Activated CD4-positive, alpha-beta T cell treated with anti-CD3 and anti-CD28 coated beads, Interleukin-2, amount 50 U/mL, for 4 hours (primary cell): ENCODE measurements at places on chromosomes 12 and 14.
A peak's percentile ranks its signal among the peaks of the same experiment; 100 is the strongest.

GRCh38 chr14:78535041-78535440, 364.9 kb downstream of the NRXN3 start:
- no peak for DNase-seq

DNA sequence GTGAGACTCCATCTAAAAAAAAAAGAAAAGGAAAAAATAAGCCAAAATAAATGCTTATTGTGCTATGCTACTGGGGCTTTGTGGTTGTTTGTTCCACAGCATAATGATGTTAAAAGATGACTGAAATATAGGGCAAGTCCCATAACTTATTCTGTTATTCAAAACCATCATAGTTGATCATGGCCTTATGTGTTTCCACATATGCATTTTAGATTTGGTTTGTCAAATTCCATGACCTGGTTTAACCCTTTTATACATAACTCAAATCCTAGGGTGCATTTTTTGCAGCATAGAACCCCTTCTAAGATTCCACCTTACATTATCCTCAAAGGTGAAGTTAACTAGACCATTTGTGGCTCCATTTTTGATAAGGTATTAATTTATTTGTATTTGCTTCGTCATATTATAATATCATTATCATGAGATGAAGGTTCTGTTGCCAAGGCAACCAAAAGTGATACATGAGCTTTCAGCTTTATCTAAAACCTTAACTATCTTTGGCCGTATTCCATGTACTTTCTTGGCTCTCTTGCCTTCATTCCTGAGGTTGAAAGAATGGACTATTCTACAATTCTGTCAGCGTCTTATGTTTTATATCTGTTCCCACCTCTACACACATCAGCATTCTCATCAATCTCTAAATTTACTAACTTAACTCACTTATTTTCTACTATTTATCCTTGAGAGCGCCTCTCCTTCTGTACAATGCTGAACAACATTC, 138.7 kb upstream of the DYRK2 start:
- DNase-seq = no peak

- DNase-seq = no peak
Measured at GRCh38 chr12:115375186-115375991, 691.4 kb upstream of the TBX3 start.

- DNase-seq = no peak
Measured at GRCh38 chr12:4908684-4909409, 858 bp upstream of the KCNA1 start.

GRCh38 chr12:87661786-87662377, 367.3 kb downstream of the C12orf50 start:
- no peak for DNase-seq

DNA sequence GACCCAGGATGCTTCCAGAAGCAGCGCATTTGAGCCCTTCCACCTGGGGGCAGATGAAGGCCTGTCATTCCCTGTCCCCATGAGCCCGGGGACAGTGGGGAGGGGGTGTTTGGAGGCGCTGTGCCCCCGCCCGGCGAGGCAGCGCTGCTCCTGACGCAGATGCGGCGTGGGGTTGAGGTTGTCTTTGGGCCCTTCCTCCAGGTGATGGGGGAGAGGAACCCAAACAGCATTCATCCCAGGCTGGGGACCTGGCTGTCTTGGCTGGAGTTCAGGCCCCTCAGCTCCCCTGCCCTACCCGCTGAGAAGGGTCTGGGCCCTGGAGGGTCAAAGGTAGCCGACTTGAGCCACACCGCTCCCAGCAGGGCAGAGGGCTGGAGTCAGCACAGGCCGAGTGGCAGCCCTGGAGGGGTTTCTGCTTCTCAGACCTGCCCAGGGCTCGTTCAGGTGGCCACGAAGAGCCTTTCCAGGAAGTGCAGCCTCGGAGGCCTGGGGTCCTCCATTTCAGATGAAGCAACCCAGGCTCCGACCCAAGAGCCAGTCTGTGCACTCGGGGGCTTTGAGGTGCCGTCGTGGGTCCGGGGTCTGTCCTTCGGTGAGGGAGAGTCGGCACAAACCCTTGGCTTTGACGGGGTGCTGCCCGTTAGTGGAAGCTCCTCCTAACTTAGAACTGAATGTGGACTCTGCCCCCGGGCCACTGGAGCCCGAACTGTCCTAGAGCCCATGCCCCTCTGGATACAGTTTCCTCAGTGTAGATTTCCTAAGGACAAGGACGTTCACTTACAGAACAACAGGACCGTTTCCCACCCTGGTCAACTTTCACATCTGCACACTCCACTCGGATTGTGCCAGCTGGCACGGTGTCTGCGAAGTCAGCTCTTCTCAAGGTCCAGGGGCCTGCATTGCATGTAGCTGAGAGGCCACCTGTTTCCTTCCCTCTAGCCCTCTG, 16.1 kb downstream of the ACADS start:
- no peak for DNase-seq

DNA sequence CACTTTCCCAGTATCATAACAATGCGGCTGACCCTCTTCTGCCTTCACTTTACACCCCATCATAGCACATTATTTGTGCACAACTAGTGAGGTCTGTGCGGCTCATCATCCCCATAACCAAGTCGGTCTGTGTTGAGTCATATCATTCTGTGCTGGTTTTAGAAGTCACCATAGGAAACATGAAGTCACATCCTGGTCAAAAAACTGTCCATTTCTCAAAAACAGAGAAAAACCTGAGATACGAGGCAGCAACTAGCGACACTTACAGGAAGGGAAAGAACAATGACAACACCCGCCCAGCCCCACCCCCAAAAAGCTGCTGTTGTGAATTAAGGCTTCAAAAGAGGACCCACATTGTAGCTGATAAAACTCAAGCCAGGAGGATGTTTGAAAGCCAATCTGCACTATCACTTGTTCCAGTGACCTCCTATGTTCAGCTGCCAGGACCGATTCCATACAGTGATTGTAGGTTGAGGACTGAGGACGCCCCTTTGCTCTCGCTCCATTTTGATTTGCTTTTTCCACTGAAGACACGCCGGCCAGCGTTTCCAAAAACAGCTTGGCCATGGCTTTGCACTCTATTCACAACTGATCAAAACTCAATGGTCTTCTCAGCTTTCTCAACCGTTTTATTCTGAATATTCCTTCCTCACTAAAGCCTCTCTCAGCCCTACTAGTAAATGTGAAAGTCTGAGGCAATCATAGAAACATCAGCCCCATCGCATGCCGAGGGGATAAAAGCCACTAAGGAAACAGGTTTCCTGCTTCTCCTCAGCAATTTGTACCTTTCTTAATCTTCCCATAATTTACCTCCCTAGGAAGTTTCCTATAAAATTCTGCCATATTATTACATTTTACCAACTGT, 87.5 kb downstream of the DUSP16 start:
- peak; percentile 54 for DNase-seq

- DNase-seq = no peak
Measured at GRCh38 chr14:104339829-104340228, 201.4 kb downstream of the KIF26A start.

DNA sequence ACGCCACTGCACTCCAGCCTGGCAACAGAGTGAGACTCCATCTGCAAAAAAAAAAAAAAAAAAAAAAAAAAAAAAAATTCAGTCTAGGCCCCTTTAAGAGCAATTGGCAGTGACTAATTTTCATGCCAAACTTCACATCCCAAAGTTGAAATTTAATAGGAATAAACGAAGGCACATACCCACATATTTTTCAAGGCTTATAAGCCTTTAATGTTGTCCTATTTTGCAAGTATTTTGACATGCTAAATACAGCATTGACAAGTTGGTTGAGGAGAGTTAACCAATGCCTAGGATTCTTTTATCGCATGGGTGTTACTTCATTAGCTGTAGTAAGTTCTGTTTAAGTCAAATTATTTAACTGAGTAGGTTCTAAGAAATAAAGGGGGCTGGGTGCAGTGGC, 23.5 kb upstream of the HIP1R start:
- DNase-seq = no peak

GRCh38 chr12:15863372-15863771, 18.8 kb upstream of the STRAP start:
- no peak for DNase-seq

DNA sequence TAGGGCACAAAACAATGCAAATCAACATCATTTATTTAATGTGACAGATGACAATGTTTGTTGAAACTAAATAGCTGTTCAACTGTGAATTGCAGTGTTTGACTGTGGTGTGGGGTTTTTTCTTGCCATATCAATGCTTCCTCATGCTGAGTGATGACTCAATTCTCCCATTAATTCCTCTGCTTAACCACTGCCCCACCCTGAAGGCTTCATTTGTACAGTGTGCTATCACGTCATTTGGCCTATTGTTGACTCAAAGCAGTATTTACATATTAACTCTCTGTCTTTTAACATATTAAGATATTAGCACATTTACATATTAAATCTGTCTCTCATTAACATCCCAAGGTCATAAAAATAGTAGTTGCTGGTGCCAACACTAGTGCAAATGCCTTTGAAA, 164.8 kb upstream of the NRXN3 start:
- DNase-seq = no peak

DNA sequence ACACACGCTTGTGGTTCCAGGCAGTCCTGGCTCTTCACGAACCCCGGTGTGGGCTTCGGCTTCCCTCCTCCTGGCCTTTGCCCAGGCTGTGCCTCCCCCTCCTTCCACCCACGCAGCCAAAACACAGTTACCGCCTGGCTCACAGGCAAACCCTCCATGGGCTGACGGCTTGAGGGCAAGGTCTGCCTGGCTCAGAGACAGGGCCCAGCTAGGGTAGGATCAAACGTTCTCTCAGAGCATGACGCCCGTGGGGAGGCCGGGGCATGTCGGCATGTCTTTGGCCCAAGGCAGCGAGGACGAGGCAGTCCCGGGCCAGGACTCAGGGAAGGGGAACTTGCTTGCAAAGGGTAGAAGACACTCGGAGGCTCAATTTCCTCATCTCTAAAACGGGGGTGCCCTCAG, 2.1 kb downstream of the SLC25A47 start:
- no peak for DNase-seq

GRCh38 chr14:92581966-92582566, 68.5 kb downstream of the RIN3 start:
- DNase-seq = no peak

DNA sequence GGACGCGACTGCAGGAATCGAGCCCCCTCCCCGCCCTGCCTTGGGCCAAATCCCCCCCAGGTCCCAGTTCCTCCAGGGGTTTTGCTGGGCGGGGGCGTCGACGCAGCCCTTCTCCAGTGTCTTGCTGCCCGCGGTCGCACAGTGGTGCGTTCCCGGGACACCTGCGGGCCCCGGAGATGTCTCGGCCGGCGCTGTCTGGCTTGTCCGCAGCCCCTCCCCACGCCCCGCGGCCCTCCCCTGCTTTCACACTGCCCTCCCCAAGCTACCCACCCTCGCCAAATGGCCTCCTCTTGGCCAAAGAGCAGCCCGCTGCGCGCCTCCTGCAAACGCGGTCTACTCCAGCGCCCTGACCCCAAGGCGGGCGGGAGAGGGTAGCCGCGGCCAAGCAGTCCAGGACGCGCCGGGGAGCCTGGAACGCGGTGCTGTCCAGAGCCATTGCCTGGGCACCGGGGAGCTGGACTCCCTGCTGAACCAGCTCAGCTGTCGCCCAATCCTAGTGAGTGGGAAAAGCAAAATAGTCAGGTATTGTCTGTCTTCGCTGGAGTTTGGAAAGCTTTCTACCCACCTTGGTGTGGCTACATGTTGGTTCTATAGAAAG, 122.0 kb downstream of the AACS start:
- DNase-seq = no peak

GRCh38 chr14:61545726-61546455, 149.4 kb upstream of the HIF1A start:
- no peak for DNase-seq

- no peak for DNase-seq
Measured at GRCh38 chr12:65999564-66000280, 130.8 kb downstream of the LLPH start.

DNA sequence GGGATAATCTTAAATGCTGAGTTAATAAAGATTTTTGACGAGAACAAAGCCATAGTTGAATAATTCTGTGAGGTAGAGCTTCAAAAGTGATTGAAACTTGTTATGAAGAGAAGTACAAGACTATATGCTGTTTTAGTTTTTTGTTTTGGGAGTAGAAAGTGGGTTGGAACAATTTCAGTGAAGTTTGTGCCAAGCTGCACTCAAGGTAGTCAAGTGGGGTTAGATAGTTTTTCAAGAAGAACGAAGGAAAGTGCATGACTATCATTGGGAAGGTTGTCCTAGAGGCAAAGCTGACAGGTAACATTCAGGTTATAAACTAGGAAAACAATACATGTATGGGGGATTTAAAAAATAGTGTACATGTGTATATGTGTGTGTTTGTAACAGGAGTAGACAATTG, 16.2 kb downstream of the FUT8 start:
- DNase-seq = no peak

GRCh38 chr12:1915082-1915968, 3.1 kb downstream of the CACNA2D4 start:
- no peak for DNase-seq

DNA sequence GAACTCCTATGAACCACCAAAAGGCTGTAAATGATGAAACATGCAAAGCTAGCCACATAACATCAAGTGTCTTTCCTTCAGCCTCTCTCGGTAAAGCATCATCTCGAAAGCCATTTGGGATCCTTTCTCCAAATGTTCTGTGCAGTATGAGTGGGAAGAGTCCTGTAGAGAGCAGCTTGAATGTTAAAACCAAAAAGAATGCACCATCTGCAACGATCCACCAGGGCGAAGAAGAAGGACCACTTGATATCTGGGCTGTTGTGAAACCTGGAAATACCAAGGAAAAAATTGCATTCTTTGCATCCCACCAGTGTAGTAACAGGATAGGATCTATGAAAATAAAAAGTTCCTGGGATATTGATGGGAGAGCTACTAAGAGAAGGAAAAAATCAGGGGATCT, 61.2 kb downstream of the ATG14 start:
- DNase-seq = no peak

DNA sequence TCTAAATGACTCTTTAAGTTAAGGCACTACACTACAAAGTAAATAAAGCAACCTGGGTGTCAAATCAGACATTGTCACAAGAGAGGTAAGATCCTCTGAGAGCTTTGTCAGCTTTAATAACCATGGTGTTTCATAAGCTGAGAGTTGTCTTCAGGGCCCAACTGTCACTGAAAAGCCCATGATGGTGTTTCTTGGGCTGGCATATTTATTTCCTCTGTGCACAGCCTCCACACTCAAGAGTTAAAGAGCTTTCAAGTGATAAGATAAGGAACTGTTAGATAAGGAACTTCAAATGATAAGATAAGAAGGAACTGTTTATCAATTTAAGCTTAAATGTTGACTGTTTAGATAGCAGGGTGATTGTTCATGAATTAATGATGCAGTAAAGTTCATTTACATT, 495.4 kb downstream of the TMEM117 start:
- DNase-seq = no peak
